Camera-type eye (tissue), 1 donor: ENCODE measurements at places on chromosomes 3 and 15. TPM values are rescaled to one million over a fixed set of nuclear protein-coding genes. Genes with fewer than 3 reads are reported as not detected.

Gene STRIT1
- not detected for total RNA-seq

Gene NAALADL2
- 43.9 TPM for total RNA-seq

Gene RPLP1
- 100 TPM for total RNA-seq

Gene RARB
- total RNA-seq = 86.3 TPM

Gene EMC7
- total RNA-seq = 24.5 TPM

Gene P2RY13
- 0.55 TPM for total RNA-seq

Gene KLHL24
- 301 TPM for total RNA-seq

Gene PAK6
- total RNA-seq = 5.4 TPM

Gene CNTN3
- 22.3 TPM for total RNA-seq

Gene ARHGEF26
- 37.5 TPM for total RNA-seq

Gene UBA3
- total RNA-seq = 115 TPM

Gene SEMA6D
- 69.2 TPM for total RNA-seq

Gene SLC6A20
- 6.2 TPM for total RNA-seq

Gene CHST2
- total RNA-seq = 43.7 TPM

Gene CCR1
- total RNA-seq = 1.7 TPM

Gene TTBK2
- 37.6 TPM for total RNA-seq

Gene PARL
- total RNA-seq = 40.1 TPM

Gene GALK2
- 55.7 TPM for total RNA-seq

Gene VEPH1
- 10.5 TPM for total RNA-seq

Gene ROBO2
- 132 TPM for total RNA-seq

Gene FRMD5
- 25.5 TPM for total RNA-seq
